ENCODE measurements at places on chromosomes 1 and 21.

GRCh38 chr1:1435911-1436629, 580 bp downstream of the VWA1 start:
- DNase-seq: no peak

DNA sequence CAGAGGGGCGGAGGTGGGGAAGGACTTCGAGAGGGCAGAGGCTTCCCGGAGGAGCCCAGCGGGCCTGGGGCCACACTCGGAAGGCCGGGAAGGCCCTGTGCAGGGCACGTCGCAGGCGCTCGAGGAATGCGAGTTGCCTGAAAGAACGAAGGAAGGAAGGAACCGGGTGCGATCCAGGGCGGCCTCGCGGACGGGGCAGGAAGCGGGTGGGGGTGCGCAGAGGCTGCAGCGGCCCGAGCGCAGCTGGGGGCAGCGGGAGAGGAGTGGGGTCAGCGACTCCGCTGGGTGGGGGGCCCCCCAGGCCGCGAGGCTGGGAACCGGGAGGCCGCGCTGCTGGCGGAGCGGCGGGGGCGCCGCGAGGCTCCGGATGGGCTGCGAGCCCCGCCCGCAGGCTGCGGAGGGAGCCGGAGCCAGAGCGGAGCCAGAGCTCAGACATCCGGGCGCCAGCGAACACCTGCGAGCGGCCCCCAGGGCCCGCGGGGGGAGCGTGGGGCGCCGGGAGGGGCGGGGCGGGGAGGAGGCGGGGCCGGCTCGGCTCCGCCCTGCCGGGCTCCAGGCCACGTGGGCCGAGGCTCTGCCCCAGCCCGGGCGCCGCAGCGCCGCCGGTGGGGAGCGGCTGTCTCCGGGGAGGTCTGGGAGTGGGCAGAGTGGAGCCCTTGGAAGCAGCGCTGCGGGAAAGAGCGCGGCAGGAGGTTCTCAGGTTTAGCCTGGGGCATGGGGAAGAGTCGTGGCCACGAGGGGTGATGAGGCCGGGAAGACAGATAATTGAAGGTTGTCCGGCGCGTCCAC, 4.6 kb downstream of the ID3 start:
- DNase-seq: no peak

DNA sequence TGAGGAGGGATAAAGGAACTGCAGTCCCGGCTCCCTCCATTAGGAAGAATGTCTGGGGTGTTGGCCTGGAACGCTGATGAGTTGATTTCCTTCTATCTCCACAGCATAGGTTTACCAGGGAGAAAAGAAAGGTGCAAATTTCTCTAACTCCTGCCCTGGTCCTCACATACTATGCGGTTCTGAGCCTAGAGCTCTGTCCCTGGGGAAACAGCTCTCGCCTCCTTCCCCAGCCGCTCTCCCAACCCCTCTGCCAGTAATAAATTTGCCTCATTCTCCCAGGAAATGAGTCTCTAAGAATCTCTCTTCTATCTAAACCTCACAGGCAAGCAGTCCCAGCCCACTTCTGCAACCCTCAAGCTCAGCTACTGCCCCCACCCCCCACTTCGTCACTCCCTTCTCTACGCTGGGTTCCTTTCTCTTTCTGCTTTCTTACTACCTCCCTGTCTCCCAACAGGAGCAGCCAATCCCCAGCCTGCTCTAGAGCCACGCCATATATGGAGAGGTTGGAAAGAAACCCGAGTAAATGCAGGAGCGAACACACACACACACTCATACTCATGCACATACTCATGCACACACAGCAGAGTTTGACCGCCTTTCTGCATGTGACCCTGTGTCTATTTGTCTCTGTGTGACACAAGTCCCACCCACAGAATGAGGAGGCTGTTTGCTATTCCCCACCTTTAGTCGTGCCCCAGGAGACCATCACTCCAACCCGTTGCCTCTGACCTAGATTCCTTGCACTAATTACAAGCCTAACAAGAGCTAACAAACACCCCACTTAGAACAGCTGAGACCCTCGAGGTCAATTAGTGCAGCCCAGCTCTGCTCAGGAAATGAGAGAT, 13.4 kb downstream of the PLEKHO1 start:
- peak; percentile 94 for DNase-seq

GRCh38 chr1:214004014-214004413, 16.2 kb downstream of the PROX1 start:
- DNase-seq: no peak

DNA sequence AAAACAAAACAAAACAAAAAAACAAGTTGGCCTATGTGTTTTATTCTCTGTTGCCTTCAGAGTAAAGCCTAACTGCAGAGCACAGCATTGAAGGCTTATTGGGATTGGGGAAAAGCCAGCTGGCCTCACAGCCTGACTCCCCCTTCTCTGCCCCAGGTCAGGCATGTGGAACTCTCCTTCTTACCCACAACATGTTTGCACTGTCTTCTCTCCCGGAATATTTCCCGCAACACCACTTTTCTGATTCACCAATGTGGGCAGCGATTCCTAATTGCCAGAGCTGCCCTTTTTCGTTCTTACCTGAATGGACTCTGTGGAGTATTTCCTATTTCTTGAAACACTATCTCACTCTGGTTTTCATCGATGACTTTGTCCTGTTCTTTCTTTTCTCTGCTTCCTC, 2.8 kb upstream of the TARBP1 start:
- DNase-seq: no peak

GRCh38 chr1:201598396-201598795, 59.5 kb downstream of the NAV1 start:
- no peak for DNase-seq

DNA sequence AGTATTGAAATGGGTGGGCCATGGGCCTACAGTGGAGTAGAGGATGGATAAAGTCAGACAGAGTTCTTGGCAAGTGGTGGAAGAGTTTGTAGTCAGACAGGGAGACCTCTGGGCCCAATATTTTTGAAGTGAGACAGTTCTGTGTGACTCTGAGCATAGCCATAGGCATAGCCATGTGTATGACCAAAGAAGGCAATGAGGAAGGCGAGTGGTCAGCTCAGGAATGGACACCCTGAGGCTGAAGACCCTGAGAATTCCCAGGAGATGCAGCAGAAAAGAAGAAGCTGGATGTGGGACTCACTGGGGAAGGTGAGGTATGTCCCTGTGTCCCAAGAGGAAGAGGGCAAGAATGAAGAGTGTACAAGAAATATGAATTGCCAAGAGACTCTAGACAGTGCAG, 210.6 kb upstream of the IRF2BP2 start:
- no peak for DNase-seq

GRCh38 chr1:71427066-71427465, 346.2 kb upstream of the ZRANB2 start:
- DNase-seq: no peak

GRCh38 chr1:202200669-202201068, 7.1 kb downstream of the LGR6 start:
- no peak for DNase-seq

GRCh38 chr1:32400876-32401631, 6.8 kb upstream of the BSDC1 start:
- DNase-seq: no peak

DNA sequence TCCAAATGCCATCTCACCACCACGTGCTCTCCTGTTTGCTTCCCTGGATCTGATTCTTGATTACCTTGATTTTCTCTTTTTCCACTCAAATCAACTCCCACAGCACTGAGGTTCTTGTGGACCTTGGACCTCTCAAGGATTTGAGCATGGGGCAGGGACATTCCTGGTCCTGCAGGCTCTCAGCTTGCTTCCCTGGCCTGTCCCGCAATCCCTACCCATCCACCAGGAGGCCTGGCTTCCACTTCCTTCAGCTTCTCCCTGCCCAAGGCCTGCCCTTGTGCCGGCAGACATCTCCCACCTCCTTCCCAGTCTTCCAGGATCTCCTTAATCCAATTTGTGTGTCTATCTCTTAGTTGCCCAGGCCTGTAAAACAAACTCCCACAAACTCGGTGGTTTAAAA, 21.6 kb downstream of the PLA2G2A start:
- DNase-seq: no peak

DNA sequence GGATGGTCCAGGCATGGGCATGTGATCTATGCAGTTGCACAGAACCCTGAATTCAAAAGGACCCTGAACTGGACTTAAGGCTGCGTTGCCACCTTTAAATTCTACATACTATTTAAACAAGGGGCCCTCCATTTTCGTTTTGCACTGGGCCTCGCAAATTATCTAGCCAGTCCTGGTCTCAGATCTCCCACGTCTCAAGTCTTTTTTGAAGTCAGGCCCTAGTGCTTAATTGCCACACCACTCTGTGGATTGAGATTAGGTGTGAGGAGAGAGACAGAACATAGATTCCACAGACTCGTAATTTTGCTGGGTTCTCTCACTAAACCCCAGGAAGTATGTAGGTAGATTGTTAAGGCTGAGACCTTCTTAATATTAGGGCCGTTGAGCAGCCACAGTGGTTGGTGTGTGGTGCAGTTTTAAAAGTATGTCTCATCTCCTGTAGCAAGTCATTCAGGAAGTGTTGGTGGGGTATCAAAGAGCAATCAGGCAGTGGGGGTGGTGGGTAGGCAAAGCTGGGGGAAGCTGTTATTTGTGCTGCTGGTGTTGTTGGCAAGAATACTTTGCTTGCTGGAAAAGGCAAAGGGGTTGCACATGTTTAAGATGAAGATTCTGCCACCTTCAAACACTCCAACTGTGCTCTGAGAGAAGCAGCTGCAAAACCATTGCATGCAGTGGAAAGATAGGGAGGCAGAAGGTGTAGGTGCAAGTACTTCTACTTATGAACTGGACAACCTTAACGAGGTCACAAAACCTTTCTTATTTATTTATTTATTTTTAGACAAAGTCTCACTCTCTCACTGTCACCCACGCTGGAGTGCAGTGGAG, 11.2 kb downstream of the CD84 start:
- DNase-seq: no peak

DNA sequence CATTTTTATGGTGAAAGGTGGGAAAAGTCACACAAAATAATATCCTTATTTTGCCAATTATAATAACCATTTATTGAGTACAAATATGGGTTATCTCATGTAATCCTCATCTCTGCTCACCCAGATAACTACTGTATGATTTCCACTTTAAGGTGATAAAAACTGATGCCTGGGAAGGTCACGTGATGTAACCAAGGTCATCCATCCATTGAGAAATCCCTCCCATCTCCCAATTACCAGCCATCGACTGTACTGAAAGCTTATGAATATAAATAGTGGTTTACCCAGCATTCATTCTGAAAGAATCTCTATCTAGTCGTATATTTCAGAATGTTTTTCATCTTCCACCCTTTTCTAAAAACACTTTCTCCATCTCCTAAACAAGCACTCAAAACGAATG, 55.0 kb upstream of the IFNAR2 start:
- no peak for DNase-seq

DNA sequence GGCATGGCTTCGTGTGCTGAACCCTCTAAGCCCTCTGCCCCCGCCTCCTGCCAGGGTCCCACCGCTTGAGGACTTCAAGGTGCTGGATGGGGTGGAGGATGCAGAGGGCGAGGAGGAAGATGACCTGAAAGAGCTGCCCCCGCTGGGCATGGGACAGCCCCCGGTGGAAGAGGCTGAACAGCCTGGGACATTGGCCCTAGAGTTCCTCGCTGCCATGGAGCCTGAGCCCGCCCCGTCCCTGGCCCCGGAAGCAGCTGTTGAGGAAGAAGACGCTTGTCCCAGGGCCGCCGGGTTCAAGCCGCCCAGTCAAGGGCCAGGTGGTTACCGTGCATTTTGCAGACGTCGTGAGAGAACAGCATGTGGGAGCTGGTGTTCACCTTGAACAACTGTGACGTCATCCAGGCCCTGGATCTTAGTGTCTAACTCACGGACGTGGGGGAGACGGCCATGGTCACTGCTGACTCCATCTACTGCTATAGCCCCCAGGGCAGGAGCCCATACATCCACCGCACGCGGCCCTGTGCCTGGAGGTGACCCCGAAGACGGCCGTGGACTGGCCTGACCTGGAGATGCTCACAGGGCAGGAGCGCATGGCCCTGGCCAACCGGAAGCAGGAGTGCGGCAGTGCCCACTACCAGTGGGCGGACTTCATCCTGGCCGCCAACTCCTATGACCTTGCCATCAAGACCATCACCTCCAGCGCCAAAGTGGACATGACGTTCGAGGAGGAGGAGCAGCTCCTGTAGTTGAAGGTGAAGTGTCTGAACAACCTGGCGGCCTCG, 90.1 kb downstream of the PPP1R12B start:
- DNase-seq: no peak

DNA sequence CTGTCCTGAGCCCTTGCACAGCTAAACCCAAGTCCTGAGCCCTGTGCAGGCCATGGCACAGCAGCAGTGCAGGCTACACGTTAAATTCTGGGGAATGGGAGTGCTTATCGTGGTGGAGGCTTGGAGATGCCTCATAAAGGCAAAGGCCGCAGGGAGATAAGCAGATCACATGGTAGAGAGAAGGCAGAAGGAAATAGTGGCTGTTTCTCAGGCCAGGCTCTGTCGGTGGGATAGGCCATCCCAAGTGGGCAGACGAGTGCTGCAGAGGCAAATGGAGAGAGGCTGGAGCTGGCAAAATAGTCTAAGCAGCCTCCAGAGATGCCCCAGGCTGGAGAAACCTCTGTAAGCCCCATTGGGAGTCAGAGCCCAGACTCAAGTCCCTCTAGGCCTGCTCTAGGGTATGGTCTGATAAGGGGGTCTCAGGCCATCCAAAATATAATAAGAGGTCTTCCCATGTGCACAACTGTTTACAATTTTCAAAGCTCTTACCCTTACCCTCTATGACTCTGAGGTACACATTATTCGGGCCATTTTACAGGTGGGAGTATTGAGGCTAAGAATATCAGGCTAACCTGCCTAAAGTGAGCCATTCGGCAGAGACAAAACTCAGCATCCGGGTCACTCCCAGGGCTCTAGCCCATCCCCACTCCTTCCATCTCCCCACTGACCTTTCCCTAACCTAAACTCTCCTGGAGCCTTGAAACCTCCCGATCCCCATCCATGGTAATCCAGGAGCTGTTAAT, 79.6 kb downstream of the NKAIN1 start:
- DNase-seq: no peak

DNA sequence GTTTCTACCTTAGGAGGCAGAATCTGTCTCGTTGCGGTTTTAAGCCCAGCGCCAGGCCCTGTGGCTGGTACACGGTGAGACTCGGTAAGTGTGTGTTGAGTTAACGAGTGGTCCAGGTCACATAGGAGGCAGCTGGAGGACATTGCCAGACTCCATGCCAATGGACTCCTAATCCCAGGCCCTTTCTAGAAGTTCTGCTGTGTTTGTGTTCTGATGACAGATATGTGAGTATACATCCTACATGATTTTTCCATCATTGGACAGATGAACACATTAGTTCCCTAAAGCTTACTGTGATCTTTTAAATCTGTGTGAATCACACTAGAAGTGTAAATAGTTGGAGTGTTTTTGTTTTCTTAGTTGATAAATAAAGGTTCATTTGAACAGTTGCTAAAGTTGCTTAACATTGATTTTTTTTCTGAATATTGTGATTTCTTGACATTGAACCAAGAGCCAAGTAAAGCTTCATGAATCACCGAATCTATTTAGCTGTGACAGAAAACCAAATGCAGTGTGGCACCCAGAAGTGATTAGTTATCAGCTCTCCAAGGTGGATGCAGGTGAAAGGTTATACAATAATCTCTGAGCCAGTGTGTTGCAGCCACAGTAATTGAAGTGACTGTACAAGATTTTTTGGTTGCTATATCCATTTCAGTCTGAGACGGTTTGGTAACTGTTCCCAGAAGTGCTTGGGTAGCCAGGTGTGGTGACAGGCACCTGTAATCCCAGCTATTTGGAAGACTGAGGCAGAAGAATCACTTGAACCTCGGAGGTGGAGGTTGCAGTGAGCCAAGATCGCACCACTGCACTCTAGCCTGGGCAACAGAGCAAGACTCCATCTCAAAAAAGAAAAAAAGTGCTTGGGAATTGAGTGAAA, 46.3 kb downstream of the DOP1B start:
- no peak for DNase-seq

Measured in epithelial cell of prostate (primary cell).